CD8-positive, alpha-beta memory T cell (primary cell): ENCODE measurements at places on chromosomes 5 and 9.
A peak's percentile ranks its signal among the peaks of the same experiment; 100 is the strongest.

DNA sequence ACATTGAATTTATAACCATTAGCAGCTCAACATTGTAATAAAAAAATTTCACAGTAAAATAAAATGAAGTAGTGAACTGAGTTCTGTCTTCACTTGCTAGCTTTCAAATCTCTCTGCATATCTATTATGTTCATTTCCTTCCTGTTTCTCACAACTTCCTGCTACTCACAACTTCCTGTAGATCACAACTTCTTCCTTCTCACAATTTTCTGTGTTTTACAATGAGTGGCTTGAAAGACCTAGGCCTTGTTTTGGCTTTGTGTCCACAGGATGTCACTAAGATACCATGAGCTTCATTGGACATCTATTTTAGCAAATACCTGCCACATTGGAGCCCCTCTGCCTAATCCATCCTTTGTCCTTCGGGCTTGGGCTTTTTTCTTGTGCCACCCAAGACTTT lies 480.3 kb upstream of the ADAMTS16 start:
- DNase-seq = no peak

- DNase-seq = no peak
These were observed 253.1 kb downstream of the TLR4 start for GRCh38 chr9:117957267-117957666.

- DNase-seq = no peak
These were observed 20.4 kb upstream of the UGCG start for GRCh38 chr9:111876179-111876578.

DNA sequence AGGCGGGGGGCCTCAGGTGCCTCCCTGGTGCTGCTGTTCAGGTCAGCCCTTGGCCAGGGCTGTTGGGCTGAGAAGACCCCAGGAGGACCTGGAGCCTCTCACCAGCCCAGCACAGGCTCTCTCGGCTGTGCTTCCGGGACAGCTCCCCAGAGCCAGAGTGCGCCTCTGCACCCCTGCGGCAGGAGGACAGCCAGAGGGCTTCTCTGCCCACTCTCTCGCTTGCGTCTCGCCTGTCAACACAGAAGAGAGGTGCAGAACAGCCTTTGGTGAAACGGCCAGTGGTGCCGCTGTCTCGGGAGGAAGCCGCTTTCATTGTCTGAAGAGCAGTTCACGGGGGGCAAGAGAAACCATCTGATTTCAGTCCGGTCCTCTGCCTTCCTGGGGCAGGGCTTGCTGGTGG lies 3.8 kb upstream of the NACC2 start:
- DNase-seq = no peak

DNA sequence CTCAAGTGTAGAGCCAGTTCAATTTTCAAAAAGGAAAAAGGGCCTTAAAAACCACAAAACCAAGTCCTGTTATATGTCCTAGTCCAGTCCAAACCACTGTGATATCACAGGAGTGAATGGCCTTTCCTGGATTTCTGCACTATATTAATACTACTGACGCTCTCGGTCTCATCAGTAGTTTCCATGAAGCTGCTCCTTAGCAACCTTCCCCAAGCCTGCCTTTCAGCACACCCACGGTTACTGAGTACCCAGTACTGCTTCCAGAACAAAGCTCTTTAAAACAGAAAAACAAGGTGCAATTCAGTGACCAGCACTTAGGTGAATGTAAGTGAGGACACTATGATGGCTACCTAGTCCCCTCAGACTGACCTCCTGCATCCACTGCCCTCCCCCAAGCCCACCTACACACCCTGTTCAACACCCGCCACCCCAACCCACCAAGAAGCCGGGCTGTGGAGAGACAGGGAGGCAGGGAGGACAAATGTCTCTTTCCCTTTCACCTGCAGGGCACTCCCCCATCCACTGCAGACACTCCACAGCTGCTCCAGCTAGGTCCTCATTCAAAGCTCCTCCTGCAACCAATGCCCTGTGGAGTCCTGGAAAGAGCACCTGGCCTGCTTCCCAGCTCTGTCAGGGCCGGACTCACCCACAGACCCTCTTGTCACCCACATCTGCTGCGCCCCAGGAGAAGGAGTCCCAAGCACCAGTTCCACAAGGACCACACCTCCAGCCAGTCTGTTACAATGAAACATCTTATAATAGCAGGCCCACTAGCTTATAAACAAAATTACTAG lies 25.9 kb downstream of the PSMB7 start:
- DNase-seq = no peak

GRCh38 chr5:1140171-1140817 lies 28.4 kb upstream of the SLC12A7 start:
- peak; percentile 67 for DNase-seq

- no peak for DNase-seq
These were observed 1136.3 kb upstream of the ACO1 start for GRCh38 chr9:31248156-31248555.

DNA sequence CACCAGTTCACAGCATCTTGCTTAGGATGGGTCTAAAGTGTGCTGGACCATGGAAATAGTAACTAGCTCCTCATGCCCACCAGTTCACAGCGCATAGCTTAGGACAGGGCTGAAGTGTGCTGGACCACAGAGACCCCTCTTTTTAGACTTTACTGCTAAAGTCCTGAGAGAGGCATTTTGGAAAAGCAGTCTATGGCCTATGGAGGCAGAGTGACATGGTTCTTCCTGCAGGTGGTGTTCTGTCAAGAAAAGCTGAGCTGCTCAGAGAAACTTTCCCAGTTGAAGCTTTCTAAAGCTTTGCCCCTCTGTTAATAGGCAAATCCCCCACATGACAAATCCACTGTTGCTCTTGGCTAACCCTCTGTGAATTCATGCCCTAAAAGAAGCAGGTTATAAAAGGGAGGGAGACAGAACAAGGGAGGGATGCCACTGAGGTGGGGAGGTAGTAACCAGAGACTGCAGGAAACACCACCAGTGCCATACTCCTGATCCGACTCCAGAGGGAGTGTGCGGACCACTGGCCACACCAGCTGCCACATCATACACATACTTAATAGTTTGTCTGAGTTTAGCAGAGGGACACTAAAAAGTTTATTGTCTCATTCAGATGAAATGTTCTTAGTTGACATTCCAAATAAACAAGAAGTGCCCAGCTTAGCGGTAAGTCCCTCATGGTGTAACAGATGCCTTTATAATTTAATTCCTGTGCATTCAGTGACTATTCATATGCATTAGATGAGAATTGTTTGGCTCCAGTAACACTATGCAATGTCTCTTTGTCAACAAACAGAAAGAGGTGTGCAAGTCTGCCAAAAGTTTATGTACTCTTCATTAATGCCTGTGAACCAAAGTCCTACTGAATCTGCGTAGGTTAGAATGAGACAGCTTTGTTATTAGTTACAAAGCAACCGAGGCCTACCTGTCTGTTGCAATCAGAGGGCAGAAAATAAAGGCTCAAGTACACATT lies 236.2 kb upstream of the NFIL3 start:
- no peak for DNase-seq

GRCh38 chr5:88364991-88365390 lies 96.3 kb upstream of the TMEM161B start:
- no peak for DNase-seq

DNA sequence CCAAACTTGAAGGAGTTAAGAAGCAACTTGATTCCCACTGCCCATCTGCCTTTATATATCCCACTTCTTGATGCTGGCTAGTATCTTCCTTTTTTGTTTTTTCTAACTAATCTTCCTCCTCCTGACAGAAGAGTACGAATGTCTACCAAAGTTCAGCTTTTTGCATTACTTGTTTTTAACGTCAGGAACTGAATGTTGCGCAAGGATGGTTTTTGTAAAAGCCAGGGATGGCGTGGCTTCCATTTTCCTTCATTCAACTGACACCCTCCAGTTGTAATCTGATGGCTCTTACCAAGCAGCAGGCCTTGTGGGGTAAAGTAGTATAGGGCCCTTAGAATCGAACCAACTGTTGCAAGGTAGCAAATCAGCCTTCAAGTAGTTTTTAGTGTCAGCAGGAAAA lies 70.8 kb upstream of the GPR151 start:
- no peak for DNase-seq

GRCh38 chr9:127124111-127124531 lies 1.7 kb upstream of the ANGPTL2 start:
- DNase-seq = no peak

DNA sequence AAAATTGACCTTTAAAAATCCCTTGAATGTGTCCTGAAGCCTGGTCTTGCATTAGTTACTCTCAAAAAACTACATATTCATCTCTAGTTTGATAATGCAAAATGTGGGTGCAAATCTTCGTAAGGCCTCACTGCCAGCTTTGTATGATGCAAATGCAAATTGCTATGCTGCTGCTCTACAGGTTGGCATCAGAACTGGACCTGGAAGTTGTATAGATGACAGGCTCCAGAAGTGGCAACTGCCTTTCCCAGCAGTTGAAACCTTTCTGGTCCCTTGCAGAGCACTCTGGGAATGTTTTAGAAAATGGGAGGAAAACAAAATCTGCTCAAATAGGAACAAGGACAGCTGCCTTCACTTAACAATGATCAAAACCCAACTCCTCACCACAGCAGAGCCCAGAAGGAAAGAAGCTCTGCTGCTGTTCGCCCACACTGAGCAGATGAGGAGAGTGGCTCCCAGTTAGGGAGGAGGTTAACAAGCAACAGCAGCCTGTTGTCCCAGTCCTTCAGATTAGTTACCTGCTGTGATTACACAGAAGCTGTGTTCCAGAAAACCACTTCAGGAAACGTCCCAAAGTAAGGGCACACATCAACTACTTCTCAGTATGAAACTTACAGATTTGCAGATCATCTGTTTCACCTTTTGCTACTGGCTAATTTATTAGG lies 93.5 kb downstream of the PLPP1 start:
- no peak for DNase-seq

GRCh38 chr5:73655521-73656160 lies 29.6 kb downstream of the ARHGEF28 start:
- no peak for DNase-seq

- no peak for DNase-seq
These were observed 256.3 kb downstream of the NNT start for GRCh38 chr5:43859309-43859708.

DNA sequence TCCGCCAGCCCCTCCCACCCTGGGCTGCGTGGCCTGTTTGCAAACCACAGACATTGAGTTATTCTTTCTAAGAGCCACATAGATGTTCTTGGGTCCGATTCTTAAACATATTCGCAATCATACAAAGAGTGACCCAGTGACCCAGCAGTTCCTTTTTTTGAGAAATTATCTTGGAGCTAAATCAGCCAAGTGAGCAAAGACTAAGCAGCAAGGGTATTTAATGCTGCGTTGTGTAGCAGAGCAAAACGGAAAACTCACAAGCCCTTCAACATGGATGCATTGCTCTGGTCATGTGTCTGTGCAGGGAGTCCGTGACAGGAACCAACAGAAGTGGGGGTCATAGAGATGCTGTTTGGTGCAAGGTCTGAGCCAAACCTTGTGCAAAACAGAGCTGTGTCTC lies 95.6 kb downstream of the OLFM1 start:
- no peak for DNase-seq

GRCh38 chr5:138024117-138024516 lies 8.8 kb downstream of the FAM13B start:
- DNase-seq = no peak

DNA sequence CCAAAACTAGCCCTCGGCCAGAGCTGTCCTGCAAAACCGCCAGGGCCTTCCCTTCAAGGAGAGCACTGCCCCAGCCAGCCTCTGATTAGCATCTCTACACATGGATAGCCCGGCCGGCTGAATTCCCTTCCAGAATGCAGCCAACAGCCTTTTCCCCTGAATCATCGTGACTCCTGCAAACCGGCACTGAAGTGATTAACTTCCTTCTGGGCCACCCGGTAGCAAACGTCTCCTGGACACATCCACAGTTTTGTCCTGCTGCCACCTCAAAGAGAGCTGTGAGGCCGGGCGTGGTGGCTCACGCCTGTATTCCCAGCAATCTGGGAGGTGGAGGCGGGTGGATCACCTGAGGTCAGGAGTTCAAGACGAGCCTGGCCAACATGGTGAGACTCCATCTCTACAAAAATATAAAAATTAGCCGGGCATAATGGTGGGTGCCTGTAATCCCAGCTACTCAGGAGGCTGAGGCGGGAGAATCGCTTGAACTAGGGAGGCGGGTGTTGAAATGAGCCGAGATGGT lies 21.1 kb upstream of the EEIG1 start:
- no peak for DNase-seq

DNA sequence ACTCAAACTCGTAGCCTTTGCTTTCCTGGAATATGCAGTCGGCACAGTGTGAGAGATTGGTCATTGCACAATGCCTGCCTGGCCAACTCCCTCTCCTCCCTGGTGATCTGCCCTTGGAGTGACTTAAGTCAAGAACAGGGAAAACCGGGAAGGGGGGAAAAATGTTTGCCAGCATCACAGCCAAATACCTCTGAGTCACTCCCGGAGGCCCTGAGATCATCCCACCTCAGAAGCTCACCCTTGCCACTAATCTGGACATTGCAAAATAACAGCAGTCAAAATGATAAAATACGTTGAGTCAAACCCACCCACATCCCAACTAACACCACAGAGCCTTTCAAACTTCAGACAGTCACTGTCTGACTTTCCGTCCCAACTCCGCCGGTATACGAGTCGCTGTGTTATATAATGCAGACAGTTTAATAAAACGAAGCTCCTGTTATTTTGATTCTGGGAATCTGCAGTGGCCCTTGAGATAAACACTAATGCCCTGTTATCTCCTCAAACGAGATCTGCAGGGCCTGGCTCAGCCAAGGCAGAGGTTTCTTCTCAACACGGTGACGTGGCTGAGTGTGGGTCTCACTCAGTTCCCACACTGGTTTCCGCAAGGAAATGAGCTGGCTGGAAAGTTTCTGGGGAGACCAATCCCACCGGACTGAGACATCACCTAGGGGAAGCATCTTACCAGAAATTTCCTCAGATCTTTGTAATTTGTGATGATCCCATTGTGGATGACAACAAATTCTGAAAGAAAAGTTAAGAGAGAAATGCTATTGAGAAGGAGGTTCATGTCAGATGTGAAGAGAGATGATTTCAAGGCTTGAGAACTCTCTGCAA lies 22.1 kb downstream of the GFPT2 start:
- DNase-seq = no peak

DNA sequence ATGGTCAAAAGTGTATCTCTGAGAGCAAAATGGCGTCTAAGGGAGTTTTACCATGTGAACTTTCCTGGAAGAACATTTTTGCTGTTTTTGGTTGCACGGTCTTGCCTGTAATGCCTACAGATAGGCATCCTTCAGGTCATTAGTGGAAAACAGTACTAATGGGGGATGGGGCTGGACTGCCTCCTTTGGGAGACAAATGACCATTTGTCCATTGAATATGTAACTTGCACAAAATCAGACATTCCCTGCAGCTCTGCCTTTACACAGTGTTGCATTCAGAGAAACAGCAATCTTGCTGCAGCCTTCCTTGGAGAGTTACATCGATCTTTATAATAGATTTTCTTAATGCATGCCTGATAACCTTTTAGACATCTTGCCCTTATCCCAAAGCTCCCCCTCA lies 138.5 kb upstream of the EGFLAM start:
- DNase-seq = no peak
